ENCODE measurements at places on chromosomes 2 and 18. TPM values are rescaled to one million over a fixed set of nuclear protein-coding genes. Genes with fewer than 3 reads are reported as not detected.

GRCh38 chr2:20487030-20487391 is 40.1 kb downstream of the RHOB start:
- H3K4me1 ChIP-seq = peaks cover 1% of the 10 kb centered on the region
- no peak for DNase-seq
- no peak overlapping the region for H3K27ac ChIP-seq
- no peak overlapping the region for H3K4me3 ChIP-seq
- H3K36me3 ChIP-seq = no peaks in the 10 kb centered on the region

The ZNF396 gene
- total RNA-seq = 4.5 TPM

- H3K27ac ChIP-seq = no peak overlapping the region
- H3K4me1 ChIP-seq = peaks cover 6% of the 10 kb centered on the region
- peaks cover 10% of the 10 kb centered on the region for H3K27me3 ChIP-seq
- no peak for DNase-seq
- no peak overlapping the region for H3K4me3 ChIP-seq
Observed at GRCh38 chr18:24790347-24790746, 329.9 kb downstream of the HRH4 start.

The AQP12A gene
- not detected for total RNA-seq

DNA sequence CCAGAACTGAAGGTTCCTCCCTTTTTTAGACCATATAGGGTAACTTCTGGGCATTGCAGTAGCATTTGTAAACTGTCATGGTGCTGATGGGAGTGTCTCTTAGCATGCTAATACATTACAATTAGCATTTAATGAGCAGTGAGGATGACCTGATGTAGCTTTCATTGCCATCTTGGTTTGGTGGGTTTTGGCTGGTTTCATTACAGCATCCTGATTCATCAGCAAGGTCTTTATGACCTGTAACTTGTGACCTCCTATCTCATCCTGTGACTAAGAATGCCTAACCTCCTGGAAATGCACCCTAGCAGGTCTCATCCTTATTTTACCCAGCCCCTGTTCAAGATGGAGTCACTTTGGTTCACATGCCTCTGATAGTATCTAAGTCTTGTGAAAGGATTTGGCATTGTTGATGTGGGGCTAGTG is 159.0 kb downstream of the TMX3 start:
- DNase-seq = no peak
- no peak overlapping the region for H3K27ac ChIP-seq
- H3K27me3 ChIP-seq = no peaks in the 10 kb centered on the region
- H3K36me3 ChIP-seq = no peaks in the 10 kb centered on the region
- H3K4me1 ChIP-seq = peaks cover 8% of the 10 kb centered on the region

- no peaks in the 10 kb centered on the region for H3K36me3 ChIP-seq
- DNase-seq = no peak
- peaks cover 16% of the 10 kb centered on the region for H3K27me3 ChIP-seq
- H3K4me3 ChIP-seq = no peak overlapping the region
- H3K27ac ChIP-seq = no peak overlapping the region
- no peaks in the 10 kb centered on the region for H3K4me1 ChIP-seq
Observed at GRCh38 chr2:29576231-29576630, 345.2 kb downstream of the ALK start.

The FZD7 gene
- 74.4 TPM for total RNA-seq

The C2orf15 gene
- total RNA-seq = 16.0 TPM

GRCh38 chr2:167595839-167596471 is 651.4 kb downstream of the STK39 start:
- no peaks in the 10 kb centered on the region for H3K27me3 ChIP-seq
- DNase-seq = no peak
- no peak overlapping the region for H3K4me3 ChIP-seq
- peaks cover 1% of the 10 kb centered on the region for H3K36me3 ChIP-seq
- no peak overlapping the region for H3K27ac ChIP-seq
- no peaks in the 10 kb centered on the region for H3K4me1 ChIP-seq

DNA sequence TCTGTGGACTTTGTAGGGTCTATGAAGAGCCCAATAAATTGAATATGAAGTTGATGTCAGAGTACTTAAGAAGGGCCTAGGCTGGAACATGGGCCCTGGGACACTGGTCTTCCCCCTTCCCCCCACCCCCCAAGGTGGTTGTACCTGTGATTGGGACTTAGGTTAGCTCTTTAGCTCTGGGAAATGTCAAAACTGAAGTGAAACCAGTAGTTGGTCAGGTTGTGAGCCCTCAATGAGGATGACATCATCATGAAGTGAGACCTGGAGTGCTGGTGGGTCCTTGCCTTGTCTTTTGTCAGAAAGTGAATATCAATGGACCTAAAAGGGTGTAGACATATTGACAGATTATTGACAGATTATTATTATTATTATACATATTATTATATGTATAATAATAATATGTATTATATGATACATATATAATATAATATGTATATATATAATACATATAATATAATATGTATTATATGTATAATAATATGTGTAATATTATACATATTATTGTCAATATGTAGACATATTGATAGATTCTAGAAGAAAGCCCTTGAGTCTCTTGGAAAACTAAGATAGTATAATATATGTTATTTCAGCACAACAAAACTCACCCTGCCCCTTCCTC is 5.4 kb downstream of the MARS2 start:
- H3K27ac ChIP-seq = no peak overlapping the region
- peaks cover 24% of the 10 kb centered on the region for H3K4me1 ChIP-seq
- H3K4me3 ChIP-seq = no peak overlapping the region
- DNase-seq = no peak
